ENCODE measurements at places on chromosomes 4 and X.

DNA sequence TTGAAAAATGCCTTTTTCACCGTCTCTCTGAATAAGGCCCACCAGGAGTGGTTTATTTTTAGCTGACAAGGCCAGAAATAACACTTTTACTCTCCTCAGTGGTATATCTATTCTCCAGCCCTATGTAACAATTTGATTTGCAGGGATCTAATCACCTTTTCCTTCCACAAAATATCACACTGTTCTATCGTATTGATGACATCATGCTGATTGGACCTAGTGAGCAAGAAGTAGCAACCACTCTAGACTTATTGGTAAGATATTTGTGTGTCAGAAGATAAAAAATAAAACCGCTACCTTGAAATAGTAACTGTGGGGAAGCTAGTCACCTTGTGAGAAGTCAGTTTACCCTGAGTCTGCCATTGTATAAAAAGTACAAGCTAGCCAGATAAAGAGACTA is 27.7 kb downstream of the AGTR2 start:
- DNase-seq: no peak

DNA sequence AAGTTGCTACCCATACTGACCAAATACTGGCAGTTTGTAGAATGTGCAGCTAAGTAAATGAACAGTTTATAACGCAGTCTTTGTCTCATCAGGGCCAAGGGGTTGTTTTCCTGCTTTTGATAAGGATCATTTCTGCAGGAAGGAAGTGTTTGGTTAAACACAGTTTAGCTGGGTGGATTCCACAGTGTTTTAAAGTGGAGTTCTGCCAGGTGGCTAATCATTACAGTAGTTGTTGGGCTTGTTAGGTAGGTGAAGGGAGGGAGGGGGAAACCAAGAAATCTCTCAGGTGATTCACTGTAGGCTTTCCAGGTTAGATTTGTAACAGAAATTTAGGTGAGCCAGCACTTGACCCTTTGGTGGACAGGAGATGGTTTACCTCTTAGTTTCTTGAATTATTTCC is 58.1 kb downstream of the FNIP2 start:
- DNase-seq: peak; percentile 79

DNA sequence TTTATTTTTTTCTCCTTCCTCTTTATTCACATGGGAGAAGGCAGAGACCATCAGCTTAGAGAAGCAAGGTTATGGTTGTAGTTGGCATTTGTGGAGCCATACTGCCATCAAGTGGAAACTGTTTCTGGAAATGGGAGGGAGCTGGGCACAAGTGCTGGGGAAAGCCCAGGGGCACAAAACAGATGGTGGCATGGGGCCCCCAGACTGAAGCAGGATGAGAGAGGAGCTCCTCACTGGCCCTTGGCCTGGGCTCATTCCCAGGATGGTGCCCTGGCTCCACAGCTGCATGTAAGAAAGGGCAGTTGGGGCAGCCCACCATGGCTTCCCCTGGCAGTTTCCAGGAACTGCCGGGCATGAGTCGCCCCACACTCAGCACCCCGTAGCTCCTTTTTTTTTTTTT is 59.2 kb downstream of the NBDY start:
- no peak for DNase-seq

GRCh38 chrX:79704325-79704724 is 310.2 kb upstream of the TBX22 start:
- DNase-seq: no peak

DNA sequence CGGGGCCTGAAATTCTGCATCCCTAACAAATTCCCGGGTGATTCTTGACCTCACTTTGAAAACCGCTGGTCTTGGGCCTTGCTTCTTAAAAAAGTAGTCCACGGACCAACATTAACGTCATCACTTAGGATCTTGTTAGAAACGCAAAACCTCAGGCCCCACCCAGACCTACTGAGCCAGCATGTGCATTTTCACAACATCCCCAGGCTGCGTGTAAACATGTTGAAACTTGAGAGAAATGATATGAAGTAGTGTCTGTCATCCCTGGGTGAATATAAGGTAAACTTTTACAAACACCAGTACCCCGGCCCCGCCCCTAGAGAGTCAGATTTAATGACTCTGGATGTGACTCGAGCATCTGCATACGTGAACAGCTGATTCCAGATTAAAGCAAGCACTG is 33.7 kb downstream of the SORBS2 start:
- DNase-seq: no peak

DNA sequence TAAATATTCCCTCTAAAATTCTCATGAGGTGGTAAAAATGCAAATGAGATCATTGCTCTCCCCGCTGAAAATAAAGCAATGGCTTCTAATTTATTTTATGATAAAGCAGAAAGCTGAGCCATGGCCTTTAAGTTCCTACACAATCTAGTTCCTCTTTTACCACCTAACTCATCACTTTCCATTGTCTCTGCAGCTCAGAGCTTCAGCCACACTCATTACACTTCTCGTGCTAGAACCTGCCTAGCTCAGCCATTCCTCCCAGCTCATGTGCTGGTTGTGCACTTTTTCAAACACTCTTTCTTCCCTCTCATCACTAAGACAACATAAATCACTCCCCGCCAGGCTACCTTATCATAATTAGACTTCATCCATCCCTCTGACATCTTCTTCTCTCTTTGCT is 1112.1 kb upstream of the PRKX start:
- DNase-seq: no peak

DNA sequence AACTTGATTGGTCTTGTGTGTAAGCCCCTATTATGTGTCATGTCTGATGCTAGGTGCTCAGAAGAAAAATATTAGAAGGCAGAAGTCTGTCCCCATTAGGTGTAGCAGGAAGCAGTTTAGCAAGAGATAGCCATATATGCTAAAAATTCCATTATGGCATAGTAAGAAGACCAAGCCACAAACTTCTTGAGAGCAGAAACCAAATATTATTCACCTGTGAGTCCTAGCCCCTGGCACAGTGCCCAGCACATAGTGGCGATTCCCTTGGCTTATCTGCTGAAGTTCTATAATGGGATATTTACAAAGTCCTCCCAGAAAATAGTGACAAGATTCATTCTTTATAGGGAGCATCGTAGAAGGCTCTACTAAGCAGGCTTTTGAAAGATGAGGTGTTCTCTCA is 174.4 kb downstream of the RAB28 start:
- no peak for DNase-seq

DNA sequence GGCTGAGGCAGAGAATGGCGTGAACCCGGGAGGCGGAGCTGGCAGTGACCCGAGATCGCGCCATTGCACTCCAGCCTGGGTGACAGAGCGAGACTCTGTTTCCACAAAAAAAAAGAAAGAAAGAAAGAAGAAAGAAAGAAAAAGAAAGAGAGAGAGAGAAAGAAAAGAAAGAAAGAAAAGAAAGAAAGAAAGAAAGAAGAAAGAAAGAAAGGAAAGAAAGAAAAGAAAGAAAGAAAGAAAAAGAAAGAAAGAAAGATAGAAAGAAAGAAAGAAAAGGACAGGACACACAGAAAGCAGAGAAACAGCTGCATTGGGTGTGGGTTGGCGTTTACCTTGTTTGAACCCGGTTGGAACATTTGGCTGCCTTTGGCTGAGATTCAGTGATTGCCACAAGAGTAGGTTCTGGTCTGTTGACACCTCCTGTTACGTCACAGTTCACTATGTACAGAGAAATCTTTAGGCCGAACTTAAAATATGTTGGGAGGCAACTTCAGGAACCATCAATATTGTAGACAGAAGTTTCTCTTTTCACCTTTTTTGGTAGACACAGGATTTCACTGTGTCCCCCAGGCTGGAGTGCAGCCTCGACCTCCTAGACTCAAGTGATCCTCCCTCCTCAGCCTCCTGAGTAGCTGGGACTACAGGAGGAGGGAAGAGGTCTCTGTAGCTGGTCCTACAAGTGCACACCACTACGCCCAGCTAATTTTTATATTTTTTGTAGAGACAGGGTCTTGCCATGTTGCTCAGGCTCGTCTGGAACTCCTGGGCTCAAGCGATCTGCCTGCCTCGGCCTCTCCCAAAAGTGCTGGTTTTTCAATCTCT is 16.3 kb upstream of the PLCXD1 start:
- DNase-seq: no peak

GRCh38 chrX:1196436-1196835 is 16.0 kb downstream of the CRLF2 start:
- DNase-seq: no peak

- no peak for DNase-seq
Observed at GRCh38 chr4:39205476-39205875, 23.1 kb downstream of the WDR19 start.

GRCh38 chr4:125091-125771 is 930 bp downstream of the ZNF718 start:
- peak; percentile 88 for DNase-seq

DNA sequence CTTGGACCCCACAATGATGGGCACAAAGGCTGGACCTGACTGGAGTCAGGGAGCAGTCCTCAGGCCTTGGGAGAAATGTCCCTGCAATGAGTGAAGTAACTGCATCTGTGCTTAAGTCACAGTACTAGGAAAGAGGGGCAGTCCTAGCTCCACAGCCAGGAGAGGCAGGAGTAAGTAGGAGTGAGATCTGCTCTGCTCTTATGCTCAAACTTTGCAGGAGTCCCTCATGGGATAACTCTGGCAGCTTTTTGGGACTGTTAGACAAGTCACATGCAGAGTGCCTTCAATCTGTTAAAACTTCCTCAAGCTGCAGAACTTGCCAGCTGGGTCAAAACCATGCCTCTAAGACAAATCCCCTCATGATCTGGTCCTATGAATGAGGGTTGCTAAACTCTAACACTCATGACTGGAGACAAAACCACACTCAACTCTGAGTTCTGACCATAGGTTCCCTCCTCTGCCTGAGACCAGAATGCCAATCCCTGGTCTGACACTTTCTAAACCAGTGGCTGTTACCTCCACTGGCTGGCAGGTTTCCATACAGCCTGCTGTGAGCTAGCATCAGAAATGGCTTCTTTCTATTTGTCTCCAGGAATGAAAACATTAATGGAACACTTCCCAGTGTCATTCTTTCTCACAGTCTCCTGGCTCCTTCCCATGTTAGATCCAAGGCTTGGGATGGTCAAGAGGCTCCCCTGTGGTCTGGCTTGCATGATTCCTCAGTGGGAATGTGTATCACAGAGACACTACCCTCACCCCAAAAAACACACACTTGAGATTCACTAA is 819.3 kb downstream of the PCDH7 start:
- DNase-seq: peak; percentile 18

DNA sequence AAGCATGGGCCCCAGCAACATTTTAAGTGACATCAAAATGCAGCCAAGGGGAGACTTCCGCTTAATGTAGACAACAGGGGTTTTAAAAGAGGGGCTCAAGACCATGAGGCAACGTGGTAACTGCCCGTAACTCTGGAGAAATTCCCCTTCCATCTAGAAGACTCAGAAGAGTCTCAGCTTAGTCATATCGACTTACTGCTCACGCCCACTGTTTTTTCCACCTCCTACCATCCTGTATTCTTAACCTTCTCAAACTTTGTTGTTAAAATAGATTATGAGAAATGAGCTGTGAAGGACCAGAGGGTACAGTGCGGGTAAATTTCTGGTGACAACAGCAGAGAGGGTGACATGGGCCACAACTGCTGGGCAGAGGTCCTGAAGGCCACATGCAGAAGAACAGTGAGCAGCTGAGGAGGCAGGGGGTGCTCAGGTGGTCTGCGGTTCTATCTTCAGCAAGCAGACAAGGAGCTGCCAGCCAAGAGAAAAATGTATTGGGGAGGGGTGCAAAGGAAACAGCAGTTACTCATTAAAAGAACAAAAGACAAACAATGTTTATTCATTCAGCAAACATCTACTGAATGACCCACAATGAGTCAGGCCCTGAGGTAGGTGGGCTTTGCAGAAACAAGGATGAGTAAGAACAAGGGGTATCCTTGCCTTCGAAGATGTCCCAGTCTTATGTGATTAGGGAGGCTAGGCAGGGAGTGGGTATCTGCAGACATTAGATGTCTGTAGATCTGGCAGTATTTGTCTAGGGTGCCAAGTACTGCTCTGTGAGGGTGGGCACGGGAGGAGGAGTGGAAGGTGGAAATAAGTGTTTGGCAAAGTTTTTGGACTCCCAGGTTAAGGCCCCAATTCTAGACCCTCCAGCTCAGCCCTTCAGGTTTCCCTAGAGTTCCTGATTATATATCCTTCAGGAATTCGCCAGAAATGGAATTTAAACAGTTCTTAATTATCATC is 175.3 kb downstream of the TSPAN5 start:
- no peak for DNase-seq

DNA sequence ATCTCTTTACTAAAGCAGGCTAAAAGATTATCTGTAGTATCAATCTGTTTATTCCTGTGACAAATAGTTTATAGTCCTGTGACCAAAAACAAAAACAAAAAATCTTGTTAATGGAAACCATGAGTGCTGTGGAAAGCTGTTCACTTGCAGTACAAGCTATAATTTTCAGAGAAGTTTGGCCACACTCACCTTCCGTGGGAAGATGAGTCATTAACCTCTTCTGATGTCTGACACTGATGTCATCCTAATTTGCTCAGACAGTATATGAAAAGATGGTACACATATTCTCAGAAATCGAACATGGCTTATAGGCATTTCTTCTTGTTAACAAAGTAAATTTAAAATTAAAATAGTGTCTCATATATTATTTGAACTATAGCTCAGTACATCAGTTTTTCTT is 19.9 kb upstream of the ENPP6 start:
- peak; percentile 62 for DNase-seq

DNA sequence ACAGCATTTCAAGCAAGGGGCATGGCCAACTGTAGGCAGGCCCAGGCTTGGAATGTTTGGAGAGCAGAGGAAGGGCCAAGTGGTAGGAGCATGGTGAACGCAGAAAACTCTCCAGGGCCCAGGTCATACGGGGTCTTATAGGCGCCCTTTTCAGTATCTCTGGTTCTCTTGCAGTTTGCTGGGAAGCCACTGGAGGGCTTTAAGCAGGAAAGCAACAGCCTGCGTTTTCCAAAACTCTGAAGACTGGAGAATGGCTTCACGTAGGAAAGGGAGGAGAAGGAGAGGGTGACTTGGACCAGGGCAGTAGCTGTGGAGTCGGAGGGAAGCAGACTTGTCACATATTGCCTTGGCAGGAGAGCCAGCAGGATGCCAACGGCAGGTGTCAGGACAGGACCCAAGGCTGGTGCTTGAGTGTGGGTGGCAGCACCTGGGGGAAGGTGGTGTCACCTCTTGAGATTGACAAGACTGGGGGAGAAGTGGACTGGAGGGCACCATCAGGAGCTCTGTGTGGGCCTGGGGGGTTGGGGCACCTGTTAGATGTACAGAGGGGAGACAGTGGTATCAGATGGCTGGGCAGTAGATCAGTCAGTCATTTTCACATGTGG is 21.9 kb downstream of the TKTL1 start:
- peak; percentile 43 for DNase-seq

GRCh38 chr4:124428648-124429047 is 283.9 kb downstream of the ANKRD50 start:
- DNase-seq: no peak
